Thoracic aorta (tissue), 2 donors: ENCODE measurements at places on chromosomes 13 and 19.

DNA sequence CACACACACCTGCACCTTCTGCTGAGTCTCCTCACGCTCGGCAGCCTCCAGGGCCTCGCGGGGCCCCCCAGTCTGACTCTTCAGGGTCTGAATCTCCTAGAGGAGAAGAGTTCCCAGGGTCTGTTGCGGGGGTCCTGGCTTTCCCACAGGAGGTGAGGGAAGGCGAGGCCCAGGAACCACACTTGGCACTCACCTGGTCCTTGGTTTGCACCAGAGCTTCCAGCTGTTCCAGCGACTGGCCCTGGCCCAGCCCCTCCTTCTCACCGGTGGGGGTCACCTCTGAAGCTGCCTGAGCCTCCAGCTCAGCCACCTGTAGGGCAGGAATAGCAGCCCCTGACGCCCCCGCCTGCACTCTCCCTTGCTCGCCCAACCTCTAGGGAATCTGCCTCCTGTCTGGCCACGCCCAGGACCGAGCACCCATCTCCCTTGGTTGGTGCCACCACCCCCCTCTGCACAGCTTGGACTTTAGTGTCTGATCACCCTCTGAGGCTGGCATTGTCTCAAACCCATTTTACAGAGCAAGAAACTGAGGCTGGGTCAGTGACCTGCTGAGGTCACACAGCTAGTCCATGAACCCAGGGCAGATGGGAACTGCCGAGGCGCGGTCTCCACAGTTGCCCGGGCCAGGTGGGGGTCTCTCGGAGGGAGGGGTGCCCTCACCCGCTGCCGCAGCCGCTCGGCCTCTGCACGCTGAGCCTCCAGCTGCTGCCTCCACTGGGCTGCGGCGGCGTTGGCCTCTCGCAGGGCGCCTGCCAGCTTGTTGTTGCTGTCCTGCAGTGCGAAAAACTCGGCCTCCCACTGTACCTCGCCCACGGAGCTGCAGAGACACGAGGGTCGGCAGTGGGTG is 9.5 kb downstream of the HOMER3 start:
- no peak for DNase-seq

DNA sequence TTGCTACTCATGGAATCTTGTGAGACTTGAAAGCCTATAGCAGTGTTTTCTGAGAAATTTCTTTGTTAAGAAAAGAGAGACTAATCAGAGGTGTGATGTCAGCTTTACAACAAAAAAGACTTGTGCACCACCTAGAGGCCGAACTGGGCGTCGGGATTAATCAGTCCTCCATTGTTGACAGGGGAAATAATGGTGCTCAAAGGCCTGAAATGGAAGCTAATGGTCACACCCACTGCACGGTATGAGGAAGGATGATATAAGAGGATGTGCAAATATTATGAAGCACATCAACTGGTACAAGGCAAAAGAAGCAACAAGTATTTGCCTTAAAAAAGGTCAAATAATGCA is 480.2 kb upstream of the MIR17HG start:
- DNase-seq: peak; percentile 3

DNA sequence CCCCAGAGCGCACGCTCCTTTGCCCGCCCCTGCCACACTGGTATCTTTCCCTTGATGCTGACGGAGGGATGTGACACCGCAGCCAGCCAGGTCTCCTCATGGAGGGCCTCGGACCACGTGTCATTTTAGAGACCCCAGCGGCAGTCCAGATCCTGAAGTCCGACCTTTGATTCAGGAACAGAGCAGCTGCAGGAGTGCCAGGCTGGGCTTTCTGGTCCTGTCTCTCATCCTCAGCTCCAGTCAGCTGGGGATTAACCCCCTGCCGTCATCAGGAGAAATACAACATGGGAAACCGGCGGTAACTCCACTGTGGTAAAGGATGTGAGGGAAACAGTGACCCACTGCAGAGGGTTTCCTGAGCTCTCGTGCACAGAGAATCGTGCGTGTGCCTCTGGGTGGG is 140.6 kb downstream of the SIPA1L3 start:
- DNase-seq: no peak

DNA sequence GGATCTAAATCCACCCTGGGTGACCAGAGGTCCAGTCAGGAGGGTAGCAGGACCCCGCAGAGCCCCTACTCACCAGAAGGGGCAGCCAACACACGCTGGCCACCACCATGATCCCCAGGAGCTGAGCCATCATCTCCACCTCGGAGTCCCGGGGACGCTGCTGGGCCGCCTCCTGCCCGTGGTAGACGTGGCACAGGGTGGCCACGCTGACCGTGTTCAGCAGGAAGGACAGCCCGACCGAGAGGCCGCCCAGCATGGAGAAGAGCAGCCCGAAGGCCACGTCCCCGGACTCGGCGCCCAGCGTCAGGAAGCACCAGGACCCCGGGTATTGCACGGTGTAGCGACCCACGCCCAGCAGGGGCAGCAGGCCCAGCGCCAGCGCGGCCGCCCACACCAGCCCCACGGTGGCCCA is 6.9 kb downstream of the TBXA2R start:
- no peak for DNase-seq

DNA sequence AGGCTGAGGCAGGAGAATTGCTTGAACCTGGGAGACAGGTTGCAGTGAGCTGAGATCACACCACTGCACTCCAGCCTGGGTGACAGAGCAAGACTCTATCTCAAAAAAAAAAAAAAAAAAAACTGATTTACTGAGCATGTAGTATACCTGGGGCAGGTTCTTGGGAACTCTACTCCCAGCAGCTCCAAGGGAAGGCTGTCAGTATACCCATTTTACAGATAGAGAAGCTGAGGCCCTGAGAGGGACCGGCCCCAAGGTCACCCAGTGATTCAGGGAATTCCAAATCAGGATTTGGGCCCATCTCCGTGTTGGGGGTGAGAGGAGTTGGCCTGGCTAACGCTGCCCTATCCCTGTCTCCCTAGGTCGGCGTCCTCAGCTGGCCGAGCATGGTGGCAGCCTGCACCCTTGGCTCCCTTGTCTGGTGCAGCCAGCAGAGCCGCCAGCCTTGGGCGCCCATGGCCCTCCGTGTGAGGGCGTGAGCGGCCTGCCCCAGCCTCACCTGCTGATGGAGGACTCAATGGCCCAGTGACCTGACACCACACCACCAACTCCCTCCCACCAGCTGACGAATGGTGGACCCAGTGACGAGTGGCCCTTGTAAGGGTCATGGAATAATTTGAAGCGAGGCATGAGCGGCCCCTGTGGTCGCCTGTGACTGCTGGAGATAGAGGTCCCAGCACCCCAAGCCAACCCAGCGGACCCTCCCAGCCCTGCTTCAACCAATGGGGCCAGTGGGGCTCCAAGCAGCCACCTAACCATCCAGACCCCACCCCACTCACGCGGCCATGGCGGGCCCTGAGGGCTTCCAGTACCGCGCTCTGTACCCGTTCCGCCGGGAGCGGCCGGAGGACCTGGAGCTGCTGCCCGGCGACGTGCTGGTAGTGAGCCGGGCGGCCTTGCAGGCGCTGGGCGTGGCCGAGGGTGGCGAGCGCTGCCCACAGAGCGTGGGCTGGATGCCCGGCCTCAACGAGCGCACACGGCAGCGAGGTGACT is 2.4 kb downstream of the PIK3R2 start:
- DNase-seq: no peak

GRCh38 chr19:39997638-39998216 is 867 bp downstream of the ZNF546 start:
- no peak for DNase-seq

DNA sequence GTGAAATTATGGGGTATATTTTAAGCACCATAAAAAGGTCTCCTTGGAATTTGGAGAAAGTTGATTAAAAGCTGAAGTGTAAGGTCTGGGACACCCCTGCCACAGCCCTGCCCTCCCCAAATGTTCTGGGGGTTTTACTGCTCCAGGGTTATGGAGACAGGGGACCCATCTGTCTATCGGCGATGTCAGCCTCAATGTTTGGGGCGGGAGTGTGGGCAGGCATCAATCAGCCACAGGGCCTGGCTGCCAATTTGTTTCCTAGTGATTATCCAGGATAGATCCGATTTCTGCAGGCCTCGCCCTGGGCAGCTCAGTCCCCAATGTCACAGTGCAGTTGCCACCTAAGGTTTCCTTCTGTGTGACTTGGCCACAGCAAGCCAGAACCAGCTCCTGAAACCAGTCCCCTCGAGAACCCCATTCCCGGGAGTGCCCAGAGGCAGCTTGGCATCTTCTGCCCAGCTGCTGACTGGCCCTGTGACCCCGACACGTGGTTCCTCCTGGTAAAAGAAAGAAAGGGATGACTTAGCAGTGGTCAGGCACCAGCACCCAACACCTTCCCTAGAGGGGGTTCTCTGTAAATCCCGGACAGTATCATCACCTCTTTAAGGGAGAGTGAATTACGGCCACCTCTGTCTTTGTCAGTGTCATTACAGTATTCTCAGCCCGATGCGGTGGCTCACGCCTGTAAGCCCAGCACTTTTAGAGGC is 41.6 kb downstream of the MYO9B start:
- DNase-seq: no peak

DNA sequence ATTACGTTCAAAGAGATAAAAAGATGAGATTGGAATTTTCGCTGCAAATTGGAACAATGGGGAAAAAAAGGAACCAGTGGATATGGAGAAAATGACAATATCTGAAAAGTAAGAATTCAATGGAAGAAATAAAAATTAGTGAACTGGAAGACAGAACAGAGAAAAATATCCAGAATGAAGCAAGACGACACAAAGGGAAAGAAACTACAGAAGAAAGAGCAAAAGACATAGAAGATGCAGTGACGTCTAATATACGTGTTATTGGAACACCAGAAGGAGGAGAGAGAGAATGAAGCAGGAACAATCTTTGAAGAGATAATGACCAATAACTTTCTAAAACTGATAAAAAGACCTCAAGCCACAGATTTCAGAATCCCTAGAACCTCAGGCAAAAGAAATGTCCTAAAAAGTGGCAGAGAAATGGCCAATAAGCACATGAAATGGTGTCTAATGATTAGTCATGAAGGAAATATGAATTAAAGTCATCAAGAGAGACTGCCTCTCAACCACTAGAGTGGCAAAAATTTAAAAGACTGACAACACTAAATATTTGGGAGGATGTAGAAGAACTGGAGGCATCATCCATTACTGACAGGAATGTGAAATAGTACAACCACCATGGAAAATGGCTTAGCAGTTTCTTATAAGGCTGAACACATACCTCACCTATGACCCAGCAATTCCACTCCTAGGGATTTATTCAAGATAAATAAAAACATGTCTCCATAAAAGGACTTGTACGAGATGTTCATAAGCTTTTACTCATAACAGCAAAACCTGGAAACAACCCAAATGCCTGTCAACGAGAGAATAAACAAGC is 56.5 kb downstream of the GADD45B start:
- no peak for DNase-seq

GRCh38 chr19:7924241-7924640 is 1.7 kb downstream of the CTXN1 start:
- no peak for DNase-seq
